ENCODE measurements at places on chromosomes 11 and 22. TPM values are rescaled to one million over a fixed set of nuclear protein-coding genes. Genes with fewer than 3 reads are reported as not detected.

Gene SLC29A2
- 40.4 TPM for total RNA-seq

Gene DRD2
- 0.54 TPM for total RNA-seq

Gene KRTAP5-11
- total RNA-seq = not detected

Gene DEPDC5
- total RNA-seq = 27.3 TPM

Gene FIBIN
- total RNA-seq = not detected

Gene ROBO3
- 0.69 TPM for total RNA-seq

Gene SLC17A6
- not detected for total RNA-seq

Gene JHY
- total RNA-seq = 2.7 TPM

Gene NXPE4
- total RNA-seq = not detected

Gene SCO2
- total RNA-seq = 3.6 TPM

Gene ZDHHC13
- total RNA-seq = 26.8 TPM
